Activated T-cell treated with anti-CD3 and anti-CD28 coated beads, Interleukin-2, amount 50 U/mL, for 4 hours (primary cell): ENCODE measurements at places on chromosomes 4 and X. TPM values are rescaled to one million over a fixed set of nuclear protein-coding genes. Genes with fewer than 3 reads are reported as not detected.

The TRPC3 gene
- 0.63 TPM for total RNA-seq

DNA sequence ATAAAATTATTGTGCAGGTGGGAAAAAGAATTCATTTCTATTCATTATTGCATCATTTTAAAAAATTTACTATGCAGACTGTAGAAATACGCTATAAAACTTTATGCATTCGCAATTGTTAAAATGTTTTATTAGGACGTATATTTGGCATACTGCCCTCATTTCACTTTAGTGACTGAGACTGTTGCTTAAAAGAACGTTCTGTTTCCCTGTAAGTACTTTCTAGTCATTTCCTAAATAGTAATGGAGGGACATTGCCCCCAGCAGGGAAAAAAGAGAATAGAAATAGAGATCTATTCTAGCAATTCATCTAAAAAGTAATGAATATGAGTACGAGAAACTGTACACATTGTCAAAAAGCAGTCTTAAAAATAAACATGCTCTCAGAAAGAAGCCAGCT lies 1295.8 kb upstream of the TENM3 start:
- DNase-seq, result no peak

DNA sequence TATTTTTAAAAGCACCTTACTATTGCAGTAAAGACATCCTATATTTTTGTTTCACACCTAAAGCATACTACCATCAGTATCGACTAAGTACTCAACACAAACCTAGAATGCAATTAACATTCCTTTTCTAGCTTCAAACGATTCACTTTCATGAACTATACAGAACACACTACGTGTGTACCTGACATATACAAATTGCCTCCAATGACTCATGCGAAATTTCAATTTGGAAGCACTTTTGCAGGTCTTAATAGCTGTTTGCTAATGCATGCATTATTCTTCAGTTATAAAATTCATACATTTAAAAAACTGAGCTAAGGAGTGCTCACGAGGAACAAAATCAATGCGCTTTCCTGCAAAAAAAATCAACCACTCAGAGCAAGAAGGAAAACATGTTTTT lies 19.7 kb upstream of the GPM6B start:
- no peak for DNase-seq

- DNase-seq, result no peak
These were observed 24.9 kb downstream of the GPRASP3 start for GRCh38 chrX:102745513-102745856.

GRCh38 chr4:64465263-64465662 lies 56.0 kb upstream of the TECRL start:
- DNase-seq, result no peak

- no peak for DNase-seq
These were observed 14.9 kb downstream of the SPRY1 start for GRCh38 chr4:123411514-123411913.

The DACH2 gene
- not detected for total RNA-seq

DNA sequence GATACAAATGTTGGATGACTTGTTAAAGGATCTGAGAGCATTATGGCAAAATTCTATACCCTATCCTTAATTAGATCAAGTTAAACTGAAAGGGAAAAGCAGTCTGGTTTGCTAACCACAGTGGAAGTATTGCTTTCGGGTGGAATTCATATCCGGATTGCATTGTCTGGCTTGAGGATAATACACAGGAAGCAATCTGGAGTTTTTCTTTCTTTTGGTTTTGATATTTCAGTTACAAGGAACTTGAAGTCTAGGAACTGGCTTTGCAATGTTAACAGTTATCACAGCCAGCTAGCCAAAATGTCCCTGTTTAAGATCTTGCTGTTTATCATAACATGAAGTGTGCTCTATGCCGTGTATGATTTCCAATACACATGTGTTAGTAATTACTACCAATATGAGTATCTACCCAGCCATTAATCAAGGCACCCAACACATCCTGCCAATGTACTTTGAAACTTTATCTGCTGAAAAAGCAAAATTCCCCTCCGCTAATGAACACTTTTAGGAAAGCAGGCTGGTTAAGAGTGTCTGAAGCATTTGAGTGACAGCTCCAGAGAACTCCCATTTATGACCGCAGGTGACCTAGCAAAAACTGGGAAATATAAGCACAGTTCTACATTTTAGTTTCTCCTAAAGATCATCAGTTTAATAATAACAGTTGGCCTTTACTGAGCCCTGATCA lies 146.4 kb downstream of the PALLD start:
- DNase-seq, result no peak

DNA sequence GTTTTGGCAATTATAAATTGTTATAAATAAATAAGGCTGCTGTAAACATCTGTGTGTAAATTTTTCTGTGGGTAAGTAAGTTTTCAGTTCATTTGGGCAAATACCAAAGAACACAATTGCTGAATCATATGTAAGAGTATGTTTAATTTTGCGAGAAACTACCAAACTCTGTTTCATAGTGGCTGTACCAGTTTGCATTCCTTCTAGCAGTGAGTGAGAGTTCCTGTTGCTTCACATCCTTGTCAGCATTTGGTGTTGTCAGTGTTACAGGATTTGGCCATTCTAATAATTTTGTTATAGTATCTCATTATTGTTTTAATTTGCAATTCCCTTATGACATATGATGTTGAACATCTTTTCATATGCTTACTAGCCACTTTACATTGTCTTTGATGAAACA lies 48.4 kb downstream of the ARFIP1 start:
- DNase-seq, result no peak

GRCh38 chr4:165308166-165308565 lies 19.3 kb upstream of the MSMO1 start:
- no peak for DNase-seq

GRCh38 chrX:13196782-13197181 lies 123.1 kb downstream of the ATXN3L start:
- no peak for DNase-seq

GRCh38 chrX:23374291-23374690 lies 39.6 kb downstream of the PTCHD1 start:
- no peak for DNase-seq
